GM12892 (cell line): ENCODE measurements at places on chromosomes 2 and 18.

DNA sequence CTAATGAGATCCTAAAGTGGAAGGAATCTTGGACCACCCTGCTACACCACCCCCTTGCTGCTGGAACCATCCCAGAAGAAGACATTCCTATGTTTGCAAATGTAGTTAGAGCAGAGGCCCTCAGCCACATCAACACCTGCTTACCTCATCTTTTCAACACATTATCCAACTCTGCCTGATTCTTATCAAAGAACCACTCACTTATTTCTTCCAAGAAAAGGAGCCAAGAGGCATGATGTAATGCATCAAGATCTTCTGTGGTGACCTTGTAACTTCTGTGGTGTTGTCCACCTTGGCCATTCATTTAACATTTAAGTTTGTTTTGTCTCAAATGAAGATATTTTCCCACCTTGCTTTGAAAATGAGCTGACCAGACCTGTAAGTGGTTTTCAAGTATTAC lies 338.1 kb downstream of the CTNNA2 start:
- DNase-seq: no peak

GRCh38 chr2:79585701-79586433 lies 73.0 kb downstream of the CTNNA2 start:
- DNase-seq: no peak

DNA sequence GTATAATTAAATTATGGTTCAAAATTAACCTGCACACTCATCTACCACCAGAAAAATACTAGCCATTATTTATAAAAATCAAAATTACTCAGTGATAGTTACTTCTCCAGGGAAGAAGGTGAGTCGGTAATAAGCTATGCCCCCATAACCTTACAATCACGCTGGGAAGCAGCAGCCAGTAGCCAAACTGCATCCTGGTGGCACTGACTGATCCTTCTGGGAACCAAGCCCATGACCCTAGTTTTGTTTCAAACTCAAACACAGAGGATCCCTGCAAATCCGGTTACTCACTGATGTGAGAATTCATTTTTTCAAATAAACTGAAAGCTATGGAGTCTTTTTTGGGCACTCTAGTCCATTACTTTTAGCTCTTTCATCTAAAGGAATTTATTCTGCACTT lies 88.2 kb upstream of the VWC2L start:
- DNase-seq: no peak

GRCh38 chr2:238640486-238640885 lies 207.4 kb upstream of the TWIST2 start:
- no peak for DNase-seq

- DNase-seq: no peak
These were observed 95.9 kb downstream of the LYPD6B start for GRCh38 chr2:149134335-149134923.

DNA sequence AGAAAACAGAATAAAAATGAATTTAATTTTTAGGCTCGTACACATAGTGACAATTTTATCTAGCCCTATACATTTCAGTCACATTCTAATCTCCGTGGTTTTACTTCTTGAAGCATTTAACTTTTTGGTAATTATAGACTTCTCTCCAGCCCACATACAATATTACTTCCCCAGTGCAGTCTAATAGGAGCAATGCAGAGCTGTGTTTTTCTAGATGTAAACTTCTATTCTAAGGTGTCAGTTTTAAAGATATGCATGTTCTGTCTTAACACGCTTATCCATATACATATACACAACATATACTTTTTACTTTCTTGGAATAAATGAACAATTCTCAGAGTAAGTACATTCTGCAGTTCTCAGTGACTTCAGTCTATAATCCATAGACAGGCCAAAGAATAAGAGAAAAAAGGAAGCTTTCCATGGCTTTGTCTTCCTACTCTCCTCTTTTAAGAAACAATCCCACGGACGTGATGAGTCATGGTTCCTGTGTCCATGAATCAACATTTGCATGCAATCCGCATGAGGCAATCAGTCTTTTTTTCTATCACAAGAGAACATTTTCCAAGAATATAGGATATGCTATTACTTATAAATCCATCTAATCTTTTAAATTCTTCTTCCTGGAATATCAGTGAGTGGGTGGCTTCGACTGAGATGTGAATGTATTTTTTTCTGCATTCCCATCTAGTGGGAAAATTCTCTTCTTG lies 42.8 kb downstream of the CCDC102B start:
- no peak for DNase-seq

DNA sequence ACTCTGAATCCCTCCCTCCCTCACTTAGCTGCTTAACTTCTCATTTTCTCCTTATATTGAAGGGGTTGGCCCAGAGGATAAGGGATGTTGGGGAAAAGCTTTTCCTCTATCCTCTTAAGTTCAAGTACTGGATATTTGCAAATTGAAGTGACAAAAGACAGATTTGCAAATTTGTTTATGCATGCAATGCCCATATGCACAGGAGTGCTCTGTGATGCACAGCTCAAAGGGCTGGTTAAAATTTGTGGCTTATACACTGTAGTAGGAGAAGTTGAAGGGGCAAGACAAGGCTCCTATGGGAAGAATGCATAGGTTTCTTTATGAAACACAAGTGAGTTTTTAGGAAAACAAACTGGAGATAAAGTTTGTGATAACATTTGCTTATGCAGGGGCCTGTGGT lies 8.4 kb upstream of the MSH6 start:
- DNase-seq: no peak

GRCh38 chr18:70287731-70288130 lies 1.1 kb upstream of the SOCS6 start:
- DNase-seq: no peak

GRCh38 chr2:70948337-70949003 lies 12.8 kb downstream of the ATP6V1B1 start:
- peak; percentile 65 for DNase-seq

GRCh38 chr2:231666171-231667095 lies 41.9 kb upstream of the PTMA start:
- peak; percentile 67 for DNase-seq

- no peak for DNase-seq
These were observed 198.6 kb downstream of the RNF152 start for GRCh38 chr18:61694236-61694635.

- no peak for DNase-seq
These were observed 746.0 kb upstream of the TMEFF2 start for GRCh38 chr2:192940767-192941166.

GRCh38 chr18:34128436-34128835 lies 96.3 kb downstream of the NOL4 start:
- no peak for DNase-seq

GRCh38 chr2:128473175-128474035 lies 154.7 kb upstream of the HS6ST1 start:
- DNase-seq: peak; percentile 53

GRCh38 chr2:123747326-123747725 lies 277.8 kb upstream of the CNTNAP5 start:
- DNase-seq: no peak

GRCh38 chr2:39008665-39009064 lies 112.2 kb downstream of the SOS1 start:
- no peak for DNase-seq

GRCh38 chr18:57898506-57899124 lies 95.5 kb upstream of the ATP8B1 start:
- no peak for DNase-seq

- no peak for DNase-seq
These were observed 2.5 kb downstream of the CABLES1 start for GRCh38 chr18:23137788-23138216.

- no peak for DNase-seq
These were observed 92.2 kb downstream of the ALPK2 start for GRCh38 chr18:58536534-58537271.

DNA sequence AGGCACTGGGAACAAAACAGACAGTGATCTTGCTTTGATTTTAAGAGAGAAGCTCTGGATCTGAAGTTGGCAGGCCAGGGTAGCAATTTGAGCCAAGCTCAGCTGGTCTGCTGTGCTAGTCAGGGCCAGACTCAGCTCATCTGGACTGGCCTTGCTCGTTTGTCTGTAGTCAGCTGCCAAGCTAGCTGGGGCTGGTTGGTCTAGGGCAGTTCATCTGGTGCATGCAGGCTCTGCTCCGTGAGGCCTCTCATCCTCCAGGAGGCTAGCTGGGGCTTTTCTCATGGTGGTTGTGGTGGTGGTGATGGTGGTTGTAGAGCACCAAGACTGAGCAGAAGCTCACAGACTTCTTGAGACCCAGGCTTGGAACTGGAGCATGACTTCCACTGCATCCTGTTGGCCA lies 10.3 kb downstream of the FBLN7 start:
- no peak for DNase-seq

- DNase-seq: no peak
These were observed 662.6 kb upstream of the ACVR2A start for GRCh38 chr2:147182260-147182659.

DNA sequence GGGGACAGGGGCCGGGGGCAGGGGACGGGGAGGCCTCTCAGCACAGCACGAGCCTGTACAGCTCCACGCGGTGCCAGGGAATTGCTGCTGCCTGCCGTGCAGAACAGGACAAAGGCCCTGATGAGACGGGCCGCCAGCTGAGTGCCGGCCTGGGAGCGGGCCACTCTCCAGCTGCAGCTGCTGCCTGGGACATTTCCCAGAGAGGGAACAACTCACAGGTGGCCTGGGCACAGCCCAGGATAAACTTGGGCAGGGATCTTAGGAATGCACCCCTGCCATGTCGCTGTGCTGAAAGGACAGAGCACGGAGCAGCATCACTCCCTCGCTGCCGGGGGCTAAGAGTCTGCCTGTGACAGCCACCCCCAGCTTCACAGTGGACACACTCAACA lies 38.8 kb downstream of the CENPO start:
- DNase-seq: no peak

DNA sequence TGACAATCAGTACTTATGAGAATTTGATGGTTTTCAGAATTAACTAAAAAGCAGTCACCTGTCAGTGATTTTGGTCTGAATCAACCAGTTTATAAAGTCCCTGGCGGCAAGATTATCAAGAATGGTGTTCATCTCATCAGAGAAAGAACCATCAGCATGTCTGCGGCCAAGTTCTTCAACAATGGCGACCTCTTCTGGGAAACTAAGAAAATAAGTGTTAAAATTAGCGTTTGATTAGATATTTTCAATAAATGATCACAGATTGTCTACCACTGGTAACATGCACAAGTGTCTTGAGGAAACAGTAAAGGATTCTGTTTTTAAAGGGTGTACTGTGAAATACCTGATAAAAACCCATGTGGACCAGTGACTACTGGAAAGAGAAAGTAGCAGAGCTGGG lies 8.1 kb downstream of the GCG start:
- DNase-seq: no peak

DNA sequence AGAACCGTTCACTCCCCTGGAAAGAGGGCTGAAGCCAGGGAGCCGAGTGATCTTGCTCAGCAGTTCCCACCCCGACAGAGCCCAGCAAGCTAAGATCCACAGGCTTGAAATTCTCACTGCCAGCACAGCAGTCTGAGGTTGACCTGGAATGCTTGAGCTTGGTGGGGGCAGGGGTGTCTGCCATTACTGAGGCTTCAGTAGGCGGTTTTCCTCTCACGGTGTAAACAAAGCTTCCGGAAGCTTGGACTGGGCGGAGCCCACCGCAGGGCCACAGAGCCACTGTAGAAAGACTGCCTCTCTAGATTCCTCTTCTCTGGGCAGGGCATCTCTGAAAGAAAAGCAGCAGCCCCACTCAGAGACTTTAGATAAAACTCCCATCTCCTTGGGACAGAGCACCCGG lies 180.8 kb downstream of the WDR7 start:
- no peak for DNase-seq

- DNase-seq: no peak
These were observed 714.2 kb downstream of the SUCLG1 start for GRCh38 chr2:83744855-83745254.

GRCh38 chr18:3015204-3015592 lies 2.3 kb upstream of the LPIN2 start:
- no peak for DNase-seq

- DNase-seq: no peak
These were observed 5.8 kb upstream of the TWSG1 start for GRCh38 chr18:9328776-9329175.
